ENCODE measurements at places on chromosomes 7 and 10. TPM values are rescaled to one million over a fixed set of nuclear protein-coding genes. Genes with fewer than 3 reads are reported as not detected.

DNA sequence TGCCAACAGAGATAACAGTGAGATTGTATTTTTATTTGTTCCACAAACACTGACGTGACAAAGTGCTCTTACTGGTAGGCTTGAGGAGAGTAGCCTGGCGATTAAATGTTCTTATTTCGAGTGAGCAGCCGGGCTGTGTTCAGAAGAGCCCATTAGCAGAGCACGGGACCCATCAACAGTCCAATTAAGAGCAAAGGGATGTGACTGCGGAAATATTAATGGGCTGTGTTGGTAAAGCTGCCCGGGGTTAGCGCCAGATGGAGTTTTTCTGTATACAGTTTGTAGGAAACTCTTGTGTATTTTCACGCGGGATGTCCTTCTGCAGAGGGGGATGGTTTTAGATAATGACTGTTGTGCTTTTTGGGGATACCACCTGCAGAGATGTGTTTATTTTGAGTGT lies 104.3 kb downstream of the KIAA1217 start:
- H3K27me3 ChIP-seq, result no peaks in the 10 kb centered on the region
- no peaks in the 10 kb centered on the region for H3K36me3 ChIP-seq
- H3K4me1 ChIP-seq, result no peaks in the 10 kb centered on the region
- H3K4me3 ChIP-seq, result no peak overlapping the region
- no peak for DNase-seq

CH25H gene
- polyA plus RNA-seq, result 0.24 TPM

GRCh38 chr7:50848203-50848602 lies 65.5 kb upstream of the GRB10 start:
- H3K27me3 ChIP-seq, result no peaks in the 10 kb centered on the region
- no peak overlapping the region for H3K27ac ChIP-seq
- DNase-seq, result no peak
- H3K36me3 ChIP-seq, result no peaks in the 10 kb centered on the region

TMEM26 gene
- polyA plus RNA-seq, result 0.07 TPM

DNA sequence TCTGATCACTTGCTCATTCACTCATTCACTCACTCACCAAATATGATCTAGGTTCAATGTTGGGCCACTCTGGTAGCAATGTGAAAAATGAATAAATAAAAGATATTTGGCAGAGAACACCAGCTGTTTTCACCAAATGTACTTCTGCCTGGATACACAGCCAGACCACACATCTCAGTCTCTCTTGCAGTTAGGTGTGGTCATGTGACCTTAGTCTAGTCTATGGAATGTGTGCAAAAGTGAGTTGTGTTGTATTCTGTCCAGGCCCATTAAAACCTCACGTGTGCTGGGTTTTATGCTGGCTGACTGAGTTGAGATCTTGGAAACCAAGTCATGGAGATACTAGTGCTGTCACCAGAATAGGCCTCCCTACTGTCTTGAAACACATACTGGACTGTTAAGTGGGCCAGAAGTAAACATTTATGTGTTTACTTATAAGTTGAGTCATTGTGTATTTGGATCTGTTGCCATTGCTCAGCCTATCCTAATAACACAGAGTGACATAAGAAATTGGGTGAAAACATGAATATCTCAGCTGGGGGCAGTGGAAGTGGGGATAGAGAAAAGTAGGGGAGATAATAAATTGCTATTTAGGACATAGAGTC lies 145.5 kb downstream of the PTEN start:
- no peak overlapping the region for H3K27ac ChIP-seq
- no peak overlapping the region for H3K4me3 ChIP-seq
- no peaks in the 10 kb centered on the region for H3K27me3 ChIP-seq

DNA sequence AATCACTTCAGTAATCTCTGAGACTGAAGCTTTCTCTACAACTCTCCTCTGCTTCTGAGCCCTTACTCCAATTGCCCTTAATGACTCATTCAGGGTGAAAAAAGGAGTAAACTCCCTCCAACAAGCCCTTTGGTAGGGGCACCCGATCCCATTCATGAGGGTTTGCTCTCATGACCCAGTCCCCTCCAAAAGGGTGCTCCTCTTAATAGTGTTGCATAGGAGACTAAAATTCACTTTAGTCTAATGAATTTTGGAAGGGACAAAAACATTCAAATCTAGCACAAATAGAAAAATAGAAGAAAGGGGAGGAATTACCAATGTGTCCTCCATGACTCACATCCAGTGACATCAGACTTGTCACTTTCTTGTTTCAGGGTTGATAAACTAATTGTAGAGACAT lies 66.2 kb upstream of the CCNY start:
- no peaks in the 10 kb centered on the region for H3K36me3 ChIP-seq
- no peaks in the 10 kb centered on the region for H3K27me3 ChIP-seq
- H3K27ac ChIP-seq, result no peak overlapping the region
- H3K4me1 ChIP-seq, result no peaks in the 10 kb centered on the region

DNA sequence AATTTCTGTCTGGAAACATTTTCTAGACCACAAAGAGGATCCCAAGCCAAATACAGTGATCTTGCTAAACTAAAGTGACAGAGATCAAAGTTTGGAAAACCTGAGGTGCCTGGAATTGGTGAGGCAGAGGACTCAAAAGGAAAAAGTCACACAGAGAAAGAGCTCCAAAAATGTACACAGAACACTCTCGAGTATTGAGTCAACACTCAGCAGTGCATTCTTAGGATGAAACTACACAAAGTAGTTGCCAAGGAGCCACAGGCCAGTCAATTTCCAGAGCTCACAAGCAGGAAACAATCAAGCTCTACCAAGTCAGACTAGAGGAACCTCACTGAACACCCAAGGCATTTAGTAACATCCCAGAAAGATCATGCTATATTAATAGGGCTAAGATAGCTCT lies 61.3 kb downstream of the MICU1 start:
- H3K4me1 ChIP-seq, result no peaks in the 10 kb centered on the region
- no peak for DNase-seq
- H3K36me3 ChIP-seq, result no peaks in the 10 kb centered on the region

GRCh38 chr10:129850790-129851189 lies 113.3 kb downstream of the EBF3 start:
- no peak for DNase-seq
- no peak overlapping the region for H3K4me3 ChIP-seq
- H3K27me3 ChIP-seq, result no peaks in the 10 kb centered on the region
- H3K4me1 ChIP-seq, result no peaks in the 10 kb centered on the region

GRCh38 chr10:36808625-36809362 lies 316.6 kb upstream of the ANKRD30A start:
- no peak for DNase-seq
- no peaks in the 10 kb centered on the region for H3K4me1 ChIP-seq
- no peaks in the 10 kb centered on the region for H3K27me3 ChIP-seq
- no peak overlapping the region for H3K27ac ChIP-seq
- H3K36me3 ChIP-seq, result no peaks in the 10 kb centered on the region

DNA sequence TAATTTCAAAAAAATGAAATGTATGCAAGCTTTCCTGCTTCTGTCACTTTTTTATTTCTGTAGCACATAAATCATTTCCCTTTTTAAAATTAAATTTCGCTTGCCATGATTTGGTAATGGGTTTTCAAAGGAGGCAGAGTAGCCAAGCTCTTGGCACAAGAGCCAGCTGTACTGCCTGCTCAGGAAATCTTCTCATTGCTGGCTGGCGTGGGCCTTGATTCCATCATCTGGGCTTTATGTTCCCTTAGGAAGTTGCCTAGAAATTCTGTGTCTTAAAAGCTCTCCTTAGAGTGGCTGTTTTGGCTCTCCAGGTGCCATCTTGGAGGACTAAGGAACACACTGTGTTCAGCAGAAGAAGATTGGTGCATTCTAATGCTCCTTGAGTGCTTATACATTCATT lies 107.4 kb downstream of the ARID5B start:
- H3K4me1 ChIP-seq, result peaks cover 39% of the 10 kb centered on the region
- no peak for DNase-seq
- H3K27me3 ChIP-seq, result no peaks in the 10 kb centered on the region
- H3K36me3 ChIP-seq, result no peaks in the 10 kb centered on the region
- no peak overlapping the region for H3K4me3 ChIP-seq

GRCh38 chr10:5559642-5560141 lies 34.9 kb downstream of the CALML3 start:
- H3K36me3 ChIP-seq, result no peaks in the 10 kb centered on the region
- H3K27ac ChIP-seq, result no peak overlapping the region
- H3K4me3 ChIP-seq, result no peak overlapping the region

Measured in heart left ventricle (tissue), 16 donors.